ENCODE measurements at places on chromosomes 3 and 15.

DNA sequence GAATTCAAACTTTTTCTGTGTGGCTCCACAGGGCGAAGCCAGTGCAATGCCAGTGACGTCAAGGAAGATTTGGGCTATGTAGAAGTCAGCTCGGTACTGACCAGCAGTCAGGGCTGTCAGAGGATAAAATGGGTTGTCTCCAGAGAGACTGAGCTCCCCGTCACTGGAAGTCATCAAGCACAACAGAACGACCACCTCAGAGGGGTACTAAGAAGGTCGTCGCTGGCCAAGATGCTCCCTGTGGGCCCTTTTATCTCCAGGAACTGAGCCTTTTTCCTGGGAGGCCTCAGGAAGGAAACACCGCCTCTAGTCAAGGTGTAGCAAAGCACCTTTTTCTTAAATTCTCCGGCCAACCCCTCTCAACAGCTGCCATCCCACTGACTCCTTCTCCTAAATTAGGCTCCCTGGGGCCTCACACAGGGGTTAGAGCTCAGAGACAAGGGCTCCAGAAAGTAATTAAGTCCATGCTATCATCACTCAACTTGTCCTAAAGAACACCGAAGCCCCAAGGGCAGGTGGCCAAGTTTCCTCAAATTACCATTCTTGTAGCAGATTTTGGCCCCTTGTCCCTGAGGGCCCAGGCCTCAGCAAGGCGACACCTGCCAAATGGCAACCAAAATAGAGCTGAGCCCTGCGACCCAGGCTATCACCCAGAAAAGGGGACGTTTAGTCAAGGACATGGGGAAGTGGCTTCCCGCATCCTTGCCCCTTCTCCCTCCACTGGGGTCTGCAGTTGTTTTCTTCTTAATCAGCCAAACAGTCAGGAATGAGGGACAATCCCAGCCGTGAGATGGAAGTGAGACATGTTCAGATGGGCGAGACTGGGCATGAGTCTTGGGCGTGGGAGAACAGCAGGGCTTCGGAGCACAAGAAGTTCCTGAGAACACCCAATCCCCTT is 48.0 kb downstream of the SSUH2 start:
- no peak for DNase-seq

GRCh38 chr3:194572944-194573491 is 60.2 kb downstream of the TMEM44 start:
- DNase-seq: peak; percentile 93

- DNase-seq: no peak
These were observed 51.6 kb upstream of the HEG1 start for GRCh38 chr3:125107363-125107762.

DNA sequence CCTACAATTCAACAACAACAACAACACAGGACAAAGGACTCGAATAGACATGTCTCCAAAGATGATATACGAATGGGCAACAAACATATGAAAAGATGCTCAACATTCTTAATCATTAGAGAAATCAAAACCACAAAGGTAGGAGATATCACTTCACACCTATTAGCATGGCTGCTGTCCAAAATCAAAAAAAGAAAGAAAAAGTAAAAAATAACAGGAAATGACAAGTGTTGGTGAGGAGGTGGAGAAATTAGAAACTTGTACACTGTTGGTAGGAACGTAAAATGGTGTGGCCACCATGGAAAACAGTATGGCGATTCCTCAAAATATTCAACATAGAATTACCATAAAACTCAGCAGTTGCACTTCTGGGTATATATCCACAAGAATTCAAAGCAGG is 312.3 kb upstream of the STT3B start:
- DNase-seq: no peak

DNA sequence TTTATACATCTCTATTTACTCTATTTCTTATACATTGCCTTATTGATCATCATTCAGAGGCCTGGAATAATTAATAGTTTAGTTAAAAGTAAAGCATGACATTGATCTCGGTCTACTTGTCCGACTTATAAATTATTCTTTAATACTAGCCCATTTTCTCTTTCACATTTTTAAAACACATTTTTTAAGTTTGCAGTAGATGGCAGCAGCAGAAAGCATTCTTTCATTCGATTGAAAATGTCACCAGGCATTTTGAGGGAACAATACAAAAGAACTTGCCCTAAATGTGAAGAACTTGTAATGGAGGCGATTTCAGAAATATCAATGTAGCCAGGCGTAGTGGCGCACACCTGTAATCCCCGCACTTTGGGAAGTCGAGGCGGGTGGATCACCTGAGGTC is 15.5 kb upstream of the MAP3K13 start:
- DNase-seq: no peak

DNA sequence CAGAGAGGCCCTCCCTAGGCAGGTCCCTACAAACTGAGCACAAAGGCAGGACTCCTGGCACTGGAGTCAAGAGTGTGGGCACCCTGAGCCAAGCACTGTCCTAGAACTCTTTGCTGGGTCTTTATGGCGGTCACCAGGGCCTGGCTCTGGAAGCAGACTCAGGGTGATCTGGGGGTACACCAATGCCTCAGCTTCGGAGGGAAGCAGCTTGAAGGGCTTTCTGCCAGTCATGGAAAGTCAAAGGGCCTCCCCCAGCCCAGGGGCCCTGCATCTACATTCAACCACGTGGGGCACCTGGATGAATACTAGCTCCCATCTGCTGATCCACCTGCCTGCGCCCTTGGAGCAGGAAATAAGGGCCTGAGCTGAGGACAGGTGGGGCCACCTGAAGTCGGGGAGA is 7.4 kb downstream of the EPB42 start:
- DNase-seq: no peak

GRCh38 chr3:97010881-97011657 is 196.7 kb downstream of the EPHA6 start:
- DNase-seq: no peak

- DNase-seq: no peak
These were observed 136.5 kb upstream of the RBMS3 start for GRCh38 chr3:29144361-29144760.

DNA sequence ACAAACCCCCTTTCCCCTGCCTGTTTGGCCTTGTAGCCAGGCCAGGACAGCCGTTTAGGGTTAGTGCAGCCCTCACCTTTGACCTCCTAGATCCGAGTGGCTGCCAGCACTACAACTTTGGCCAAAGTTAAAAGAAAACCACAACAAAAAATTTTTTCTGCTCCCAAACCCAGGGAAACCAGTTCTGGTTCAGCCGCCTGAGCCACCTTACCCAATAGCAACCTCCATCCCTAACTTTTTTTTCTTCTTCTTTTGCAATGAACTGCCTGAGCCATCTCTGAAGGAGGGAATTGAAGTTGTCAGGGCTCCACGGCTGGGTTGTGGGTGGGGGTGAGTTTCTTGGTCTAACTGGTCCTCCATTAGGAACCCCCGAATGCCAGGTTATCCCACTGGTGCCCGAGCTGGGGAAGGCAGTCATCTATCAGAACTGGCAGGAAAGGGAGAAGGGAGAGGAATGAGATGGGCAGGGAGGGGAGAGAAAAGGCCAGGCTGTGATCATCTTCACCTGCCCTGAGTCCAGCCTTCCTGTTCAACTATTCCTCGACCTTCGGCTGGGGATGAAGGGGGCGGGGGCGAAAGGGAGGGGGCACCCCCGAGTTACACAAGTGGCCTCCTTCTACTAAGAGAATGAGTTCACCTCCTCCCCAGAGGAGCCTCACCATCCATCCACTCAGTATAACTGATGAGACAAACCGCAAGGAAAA is 6.2 kb upstream of the NR2F2 start:
- DNase-seq: no peak

GRCh38 chr15:77567202-77567601 is 65.5 kb downstream of the LINGO1 start:
- DNase-seq: no peak

GRCh38 chr15:42059661-42060476 is 34.5 kb downstream of the PLA2G4D start:
- DNase-seq: peak; percentile 58

DNA sequence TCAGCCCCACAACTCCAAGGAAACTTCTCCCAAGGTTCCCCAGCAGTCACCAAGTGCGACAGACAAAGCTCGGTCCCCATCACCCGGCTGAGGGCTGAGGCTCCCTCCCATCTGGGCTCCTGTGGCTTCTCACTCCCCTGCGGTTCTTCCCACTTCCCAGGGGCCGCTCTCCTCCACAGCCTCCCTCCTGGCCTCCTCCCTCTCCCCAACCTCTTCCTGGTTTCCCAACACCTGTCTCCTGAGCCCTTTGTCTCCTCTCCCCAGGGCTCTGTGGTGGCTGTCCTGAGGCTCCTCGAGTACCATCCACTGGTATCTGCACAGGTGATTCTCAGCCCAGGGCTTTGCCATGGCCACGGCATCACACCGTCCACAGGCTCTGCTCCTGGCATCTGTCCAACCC is 113.2 kb upstream of the NSMCE3 start:
- no peak for DNase-seq

GRCh38 chr15:98815207-98815606 is 166.9 kb downstream of the IGF1R start:
- no peak for DNase-seq

DNA sequence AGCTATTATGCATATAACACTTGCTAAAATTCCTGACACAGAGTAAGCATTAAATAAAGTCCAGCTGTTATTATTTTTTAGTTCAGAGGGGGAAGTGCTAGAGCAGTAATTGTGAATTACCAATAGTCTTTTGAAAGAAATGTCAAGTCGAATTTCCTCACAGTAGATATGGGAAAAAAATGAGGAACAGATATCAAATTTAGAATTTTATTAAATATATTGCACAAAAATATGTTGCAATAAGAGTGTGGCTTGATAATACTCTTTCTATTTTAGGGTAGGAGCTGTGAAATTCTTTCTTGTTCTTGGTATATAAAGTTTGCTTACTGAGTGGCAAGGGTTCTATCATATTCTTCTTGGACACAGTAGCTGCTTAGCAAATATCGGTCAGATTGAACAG is 181.3 kb downstream of the NFKBIZ start:
- no peak for DNase-seq

DNA sequence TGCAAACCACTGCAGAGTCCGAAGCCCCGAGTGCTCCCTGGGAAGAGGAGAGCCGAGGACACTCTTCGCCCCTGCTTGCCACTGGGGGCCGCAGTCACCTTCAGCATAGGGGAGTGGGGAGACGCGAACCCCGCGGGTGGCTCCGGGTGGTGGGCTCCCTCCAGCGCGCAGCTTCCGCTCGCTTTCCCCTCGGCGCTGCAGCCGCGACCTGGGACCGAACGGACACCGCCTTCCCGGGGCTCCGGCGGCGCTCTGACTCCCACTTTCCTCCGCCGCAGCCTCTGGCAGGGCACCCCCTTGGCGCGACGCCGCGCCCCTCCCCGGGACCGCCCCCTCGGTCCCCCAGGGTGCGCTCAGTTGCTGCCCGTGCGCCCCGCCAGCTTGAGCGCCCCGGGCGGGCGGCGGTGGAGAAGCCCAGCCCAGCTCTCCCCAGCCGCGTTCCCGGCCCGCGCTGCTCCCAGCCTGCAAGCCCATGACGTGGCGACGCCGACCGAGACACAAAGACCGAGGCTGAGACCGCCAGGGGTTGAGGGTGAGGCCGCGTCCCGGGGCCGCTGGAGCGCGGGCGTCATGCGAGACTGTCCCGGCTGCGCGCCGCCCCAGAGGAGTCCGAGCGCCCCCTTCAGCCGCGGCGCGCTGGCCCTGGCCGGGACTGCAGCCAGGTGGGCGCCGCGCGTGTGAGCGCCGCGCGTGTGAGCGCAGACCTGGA is at the start of gene MINAR1:
MINAR1 (plus strand) TSS at position 701 of the 709 bp plus-strand sequence. CDS start 23,812 bp downstream, outside the sequence.
- DNase-seq: no peak

DNA sequence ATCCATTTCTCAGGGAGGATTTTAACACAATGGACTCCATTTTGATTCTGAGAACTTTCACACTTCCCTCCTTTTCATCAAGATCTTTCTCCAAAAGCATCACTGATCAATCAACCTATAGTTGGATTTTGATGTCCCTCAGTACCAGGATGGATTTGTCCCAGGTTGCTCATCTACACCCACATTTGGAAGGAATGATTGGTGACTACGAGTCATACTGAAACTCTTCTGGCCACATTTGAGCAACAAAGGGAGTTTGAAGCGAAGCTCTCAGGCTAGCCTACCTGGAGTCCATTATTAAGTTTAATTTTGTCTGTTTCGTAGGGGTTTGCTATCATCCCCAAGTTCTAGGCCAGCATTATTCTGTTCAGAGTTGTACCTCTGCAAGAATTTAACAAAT is 31.3 kb upstream of the ATP8B4 start:
- DNase-seq: no peak

DNA sequence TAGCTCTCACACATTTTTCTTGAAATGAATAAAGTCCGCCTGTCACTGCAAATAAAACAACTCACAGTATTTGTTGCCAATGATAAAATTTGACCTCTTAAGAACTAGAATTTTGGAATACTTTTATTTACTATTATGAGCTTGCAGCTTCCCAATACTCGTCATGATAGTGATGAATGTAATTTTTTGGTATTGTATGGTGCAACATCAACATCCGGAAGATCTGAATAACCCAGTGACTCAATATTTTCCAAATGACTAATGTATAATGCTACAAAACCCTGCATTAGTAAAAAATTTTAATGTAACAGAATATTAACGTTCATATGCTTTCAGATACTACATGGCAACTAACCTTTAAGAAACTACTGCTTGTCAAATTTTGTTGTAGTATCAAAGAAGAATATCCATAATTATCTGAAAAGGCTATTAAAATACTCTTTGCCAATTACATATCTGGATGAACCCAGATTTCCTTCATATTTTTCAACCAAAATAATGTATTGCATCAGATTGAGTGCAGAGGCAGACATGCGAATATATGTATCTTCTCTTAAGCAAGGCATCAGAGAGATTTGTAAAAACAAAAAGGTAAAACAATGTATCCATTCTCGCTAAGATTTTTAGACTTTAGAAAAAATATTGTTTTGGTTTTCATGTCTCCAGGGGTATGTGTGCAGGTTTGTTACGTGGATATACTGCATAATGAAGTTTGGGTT is 95.3 kb downstream of the IGF2BP2 start:
- no peak for DNase-seq

GRCh38 chr15:61748529-61748928 is 311.7 kb downstream of the VPS13C start:
- no peak for DNase-seq

GRCh38 chr3:55332176-55332575 is 154.9 kb downstream of the WNT5A start:
- peak; percentile 42 for DNase-seq

- no peak for DNase-seq
These were observed 254.2 kb upstream of the SLCO3A1 start for GRCh38 chr15:91599261-91599660.

- peak; percentile 38 for DNase-seq
These were observed 214.5 kb downstream of the ZIC4 start for GRCh38 chr3:147191795-147192385.

DNA sequence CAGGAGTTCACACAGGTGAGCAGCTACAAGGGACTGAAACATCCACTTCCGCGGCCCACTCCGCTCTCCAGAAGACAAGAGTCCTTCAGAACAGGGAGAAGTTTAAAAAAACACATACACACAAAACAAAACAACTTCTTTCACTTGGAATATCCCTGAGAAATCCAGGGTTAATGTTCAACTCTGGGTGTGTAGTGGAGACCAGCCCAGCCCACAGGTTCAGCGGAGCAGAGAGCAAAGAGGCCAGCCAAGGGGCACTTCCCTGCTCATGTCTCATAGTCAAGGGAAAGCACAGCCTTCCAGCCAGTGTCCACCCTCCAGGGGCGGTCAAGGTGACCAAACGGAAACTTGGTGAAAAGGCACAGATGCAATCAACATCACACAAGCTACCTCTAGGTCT is 41.6 kb downstream of the WNT5A start:
- peak; percentile 77 for DNase-seq

- DNase-seq: no peak
These were observed 144.1 kb upstream of the ALCAM start for GRCh38 chr3:105222568-105223093.
